ENCODE measurements at places on chromosomes 6 and 20.

- DNase-seq: no peak
Measured at GRCh38 chr6:109991201-109992101, 13.3 kb downstream of the GPR6 start.

DNA sequence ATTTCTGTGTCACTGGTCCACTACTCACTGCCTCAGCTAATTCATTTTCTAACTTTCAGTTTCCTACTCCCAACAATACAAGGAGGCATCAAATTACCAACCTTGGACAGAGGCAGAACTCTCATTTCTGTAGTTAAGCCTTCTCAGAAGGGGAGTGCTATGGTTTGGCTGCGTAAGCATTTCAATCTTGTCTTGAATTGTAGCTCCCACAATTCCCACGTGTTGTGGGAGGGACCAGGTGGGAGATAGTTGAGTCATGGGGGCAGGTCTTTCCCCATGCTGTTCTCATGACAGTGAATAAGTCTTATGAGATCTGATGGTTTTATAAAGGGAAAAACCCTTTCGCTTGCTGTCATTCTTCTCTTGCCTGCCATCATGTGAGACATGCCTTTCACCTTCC lies 22.9 kb downstream of the HLA-DRA start:
- no peak for DNase-seq

DNA sequence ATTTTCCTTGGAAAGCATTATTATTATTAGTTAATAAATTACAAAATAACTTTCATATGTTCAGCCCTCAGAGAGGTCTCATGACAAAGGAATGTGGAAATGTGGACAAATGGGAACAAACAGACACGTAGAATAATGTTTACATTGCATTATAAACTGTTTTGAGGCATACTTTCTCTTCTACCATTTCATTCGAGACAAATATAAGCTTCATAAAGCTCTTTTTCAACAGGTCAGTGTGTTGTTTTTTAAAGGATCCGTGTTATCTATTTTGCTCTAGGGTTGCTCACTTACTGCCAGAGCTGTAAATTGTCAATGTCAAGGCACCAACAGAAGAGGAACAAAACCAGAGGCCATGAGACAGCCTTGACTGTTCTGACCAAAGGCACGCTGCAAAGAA lies 256.8 kb downstream of the PHACTR1 start:
- no peak for DNase-seq

DNA sequence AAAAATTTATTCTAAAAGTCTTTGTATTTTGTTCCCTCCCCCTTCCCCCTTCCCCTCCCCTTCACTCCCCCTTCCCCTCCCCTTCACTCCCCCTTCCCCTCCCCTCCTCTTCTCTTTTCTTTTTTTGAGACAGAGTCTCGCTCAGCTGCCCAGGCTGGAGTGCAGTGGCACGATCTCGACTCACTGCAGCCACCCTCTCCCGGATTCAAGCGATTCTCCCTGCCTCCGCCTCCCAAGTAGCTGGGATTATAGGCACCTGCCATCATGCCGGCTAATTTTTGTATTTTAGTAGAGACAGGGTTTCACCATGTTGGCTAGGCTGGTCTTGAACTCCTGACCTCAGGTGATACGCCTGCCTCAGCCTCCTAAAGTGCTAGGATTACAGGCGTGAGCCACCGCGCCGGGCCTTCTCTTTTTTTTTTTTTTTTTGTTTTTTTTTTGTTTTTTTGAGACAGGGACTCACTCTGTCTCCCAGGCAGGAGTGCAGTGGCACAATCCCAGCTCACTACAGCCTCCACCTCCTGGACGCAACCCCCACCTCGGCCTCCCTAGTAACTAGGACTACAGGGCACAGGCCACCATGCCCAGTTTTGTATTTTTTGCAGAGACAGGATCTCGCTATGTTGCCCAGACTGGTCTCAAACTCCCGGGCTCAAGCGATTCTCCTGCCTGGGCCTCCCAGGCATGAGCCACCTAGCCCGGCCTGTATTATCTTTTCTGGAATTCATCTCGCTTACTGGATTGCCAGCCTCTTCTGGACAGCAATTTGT lies 1.1 kb upstream of the AFG1L start:
- no peak for DNase-seq

- DNase-seq: no peak
Measured at GRCh38 chr6:136706430-136706829, 85.8 kb downstream of the MAP3K5 start.

DNA sequence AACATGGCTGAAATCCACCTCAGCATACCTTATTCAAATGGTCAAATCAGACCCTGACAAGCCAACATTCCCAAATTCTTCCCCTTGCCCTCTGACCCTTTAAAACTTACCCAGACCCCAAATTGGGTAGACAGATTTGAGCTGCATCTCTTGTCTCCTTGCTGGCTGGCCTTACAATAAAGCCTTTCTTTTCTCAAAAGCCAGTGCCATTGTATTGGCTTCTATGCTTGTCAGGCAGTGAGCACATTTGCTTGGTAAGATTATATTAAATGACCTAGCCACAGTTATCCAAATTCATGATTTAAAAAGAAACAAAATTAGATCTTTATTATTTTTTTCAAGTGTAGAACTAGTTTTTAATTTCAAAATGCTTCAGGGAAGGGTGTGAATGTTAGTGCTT lies 67.8 kb upstream of the FAM83B start:
- DNase-seq: no peak

- no peak for DNase-seq
Measured at GRCh38 chr20:10524643-10525042, 89.5 kb downstream of the SLX4IP start.

DNA sequence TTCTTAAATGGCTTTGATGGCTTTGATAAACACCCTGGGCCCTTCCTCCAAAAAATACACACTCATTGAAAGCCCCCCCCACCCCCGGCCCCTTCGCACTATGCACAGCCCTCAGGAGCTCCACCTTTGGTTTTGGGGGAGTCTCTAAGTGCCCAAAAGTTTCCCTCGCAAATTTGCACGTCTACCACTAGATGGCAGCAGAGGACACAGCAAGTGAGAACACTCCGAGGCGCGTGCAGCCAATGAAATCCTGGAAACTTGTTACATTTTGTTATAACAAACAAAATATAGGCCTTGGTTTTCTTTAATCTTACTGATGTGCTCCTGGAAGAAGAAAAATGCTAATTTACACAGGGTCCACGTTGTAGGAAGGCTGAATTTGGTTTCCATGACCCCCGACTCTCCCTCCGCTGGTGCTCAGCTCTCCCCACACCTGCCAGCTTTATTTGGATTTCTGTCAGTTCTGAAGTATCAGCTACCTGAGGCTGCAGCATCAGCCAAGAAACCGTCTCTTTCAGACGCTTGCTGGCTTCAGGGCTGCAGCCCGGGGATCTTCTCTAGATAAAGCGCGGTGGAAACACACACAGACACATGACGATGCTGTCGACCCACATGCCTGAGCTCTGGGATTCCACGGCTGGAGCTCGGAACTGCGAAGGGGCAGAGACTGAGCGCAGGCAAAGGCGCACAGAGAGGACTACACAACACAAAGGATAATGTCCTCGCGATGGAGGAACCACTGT lies 148.3 kb upstream of the RPS6KA2 start:
- DNase-seq: peak; percentile 78

- DNase-seq: no peak
Measured at GRCh38 chr6:23027281-23027680, 457.9 kb downstream of the HDGFL1 start.

DNA sequence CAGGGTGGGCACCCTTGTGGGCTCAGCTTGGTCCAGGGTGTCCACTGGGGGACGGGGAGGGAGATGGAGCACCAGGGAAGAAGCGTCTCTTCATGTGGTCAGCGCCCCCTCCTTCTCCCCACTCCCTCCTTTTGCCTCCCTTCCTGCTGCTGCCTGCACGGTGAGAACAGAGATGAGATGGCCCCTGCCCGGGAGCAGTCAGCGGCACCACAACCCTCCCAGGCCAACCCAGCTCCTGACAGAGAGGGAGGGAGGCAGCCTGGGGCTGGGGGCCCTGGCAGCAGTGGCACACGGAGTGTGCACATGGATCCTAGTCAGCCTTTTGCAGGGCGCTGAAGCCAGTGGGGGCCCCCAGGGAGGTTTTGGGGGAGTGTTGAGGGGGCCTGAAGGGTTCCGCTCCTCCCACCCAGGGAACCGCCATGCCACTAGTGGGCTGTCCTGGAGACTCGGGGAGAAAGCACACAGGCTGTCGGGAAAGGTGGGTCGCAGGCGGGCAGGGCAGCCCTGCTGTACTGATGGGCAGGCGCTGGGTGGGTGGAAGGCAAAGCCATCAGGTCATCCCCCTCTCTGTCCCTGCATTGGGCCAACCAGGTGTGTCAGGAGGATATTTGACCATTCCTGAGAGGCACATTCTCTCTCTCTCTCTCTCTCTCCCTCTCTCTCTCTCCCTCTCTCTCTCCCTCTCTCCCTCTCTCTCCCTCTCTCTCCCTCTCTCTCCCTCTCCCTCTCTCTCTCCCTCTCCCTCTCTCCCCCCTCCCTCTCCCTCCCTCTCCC lies 94.3 kb upstream of the BHLHE23 start:
- no peak for DNase-seq

DNA sequence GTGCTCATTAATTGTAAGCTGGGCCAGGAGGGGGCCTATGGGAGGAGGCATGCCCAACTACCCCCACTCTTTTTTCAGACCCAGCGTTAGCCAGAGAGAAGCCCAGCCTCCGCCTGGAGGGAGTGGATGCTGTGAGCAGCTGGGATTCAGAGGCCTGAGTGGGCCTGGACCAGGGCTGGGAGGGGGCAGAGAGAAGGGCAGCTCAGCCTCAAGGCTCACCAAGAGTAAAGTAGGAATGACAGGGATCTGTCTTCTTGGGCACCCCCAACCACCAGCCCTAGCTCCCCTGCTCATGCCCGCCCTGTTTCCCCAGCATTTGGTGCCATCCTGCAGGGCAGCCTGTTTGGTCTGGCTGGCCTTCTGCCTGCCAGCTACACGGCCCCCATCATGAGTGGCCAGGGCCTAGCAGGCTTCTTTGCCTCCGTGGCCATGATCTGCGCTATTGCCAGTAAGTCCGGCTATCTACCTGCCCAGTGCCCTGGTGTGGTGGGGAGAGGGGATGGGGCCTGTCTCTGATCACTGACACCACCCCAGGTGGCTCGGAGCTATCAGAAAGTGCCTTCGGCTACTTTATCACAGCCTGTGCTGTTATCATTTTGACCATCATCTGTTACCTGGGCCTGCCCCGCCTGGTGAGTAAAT lies 6.8 kb downstream of the SLC29A1 start:
- DNase-seq: no peak

DNA sequence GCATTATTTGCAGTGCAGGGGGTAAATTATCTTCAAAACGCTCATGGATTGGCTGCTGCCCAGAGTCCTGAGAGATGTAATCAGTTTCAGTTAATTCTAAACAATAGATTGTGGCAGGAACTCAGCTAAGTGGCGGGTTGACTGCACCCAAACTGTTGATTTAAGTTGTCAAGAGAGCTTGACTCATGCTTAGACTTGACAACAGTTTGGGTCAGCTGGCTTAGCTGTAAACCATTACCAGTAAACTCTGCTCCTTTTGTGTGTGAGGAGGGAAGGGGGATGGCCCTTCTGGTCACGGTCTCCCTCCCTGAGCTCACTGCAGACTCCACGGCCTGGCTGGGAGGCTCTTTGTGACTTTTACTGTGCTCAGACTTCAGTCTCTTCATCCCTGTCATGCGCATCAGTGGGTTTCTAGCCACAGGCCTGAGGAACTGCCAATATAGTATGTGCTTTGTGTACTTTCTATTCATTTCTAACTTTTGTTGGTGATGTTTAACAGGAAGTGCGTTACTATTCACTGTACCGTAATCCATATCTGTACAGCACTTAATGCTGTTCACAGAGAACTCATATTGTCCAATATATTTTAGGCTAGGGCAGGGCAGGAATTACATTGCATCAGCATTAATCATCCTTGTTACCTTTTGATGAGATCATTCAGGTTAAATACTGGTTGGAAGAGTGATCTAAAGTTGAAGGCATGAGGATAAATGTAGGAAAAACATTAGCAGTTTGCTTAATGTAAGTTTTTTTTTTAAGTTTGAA lies 488.3 kb downstream of the CDKAL1 start:
- no peak for DNase-seq

GRCh38 chr20:2299301-2299700 lies 3.5 kb downstream of the TGM3 start:
- no peak for DNase-seq

GRCh38 chr20:23318347-23318746 lies 32.2 kb upstream of the NXT1 start:
- no peak for DNase-seq

- no peak for DNase-seq
Measured at GRCh38 chr20:62235777-62236157, 2.6 kb upstream of the OSBPL2 start.

GRCh38 chr6:12555267-12555666 lies 161.3 kb upstream of the PHACTR1 start:
- no peak for DNase-seq

- DNase-seq: no peak
Measured at GRCh38 chr6:22364306-22364705, 67.5 kb upstream of the PRL start.

DNA sequence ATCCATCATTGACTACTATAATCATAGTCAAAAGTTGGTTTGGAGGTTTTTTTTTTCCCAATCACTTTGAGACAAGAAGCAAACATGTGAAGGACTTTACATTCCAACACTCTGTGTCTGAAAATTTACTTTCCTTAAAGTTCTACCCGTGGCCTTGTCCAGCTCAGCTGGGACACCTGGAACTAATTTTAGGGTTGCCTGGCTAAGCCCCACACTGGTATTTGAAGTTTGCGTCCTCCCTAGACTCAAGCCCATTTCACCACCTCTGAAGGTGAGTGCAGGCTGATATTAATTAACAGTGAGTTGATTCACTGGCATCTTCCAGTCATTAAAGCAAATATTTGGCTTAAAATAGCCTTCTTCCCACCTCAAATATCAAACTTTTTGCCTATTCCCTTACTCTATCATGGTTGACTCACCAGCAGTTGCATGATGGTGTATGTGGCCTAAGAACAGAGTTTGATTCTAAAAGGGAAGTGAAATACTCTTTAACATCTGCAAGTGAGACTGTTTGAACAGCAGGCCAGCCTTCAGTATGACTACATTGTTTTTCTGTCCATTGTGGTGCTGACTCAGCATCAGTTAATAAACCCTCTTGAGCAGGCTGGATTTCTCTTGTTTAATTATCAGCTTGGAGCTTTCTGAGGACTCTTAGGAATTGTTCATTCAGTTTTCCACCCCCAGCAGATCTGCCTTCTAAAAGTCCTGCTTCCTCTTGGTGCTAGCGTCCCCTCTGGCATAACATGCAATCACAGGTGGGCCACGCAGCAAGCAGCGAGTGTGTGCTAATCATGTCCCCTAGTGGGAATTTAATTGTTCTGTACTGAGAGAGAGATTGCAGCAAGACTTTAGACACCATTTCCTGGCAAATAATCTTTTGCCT lies 1.8 kb upstream of the PRDM1 start:
- DNase-seq: no peak

- no peak for DNase-seq
Measured at GRCh38 chr6:20479060-20479459, 55.2 kb upstream of the CDKAL1 start.

DNA sequence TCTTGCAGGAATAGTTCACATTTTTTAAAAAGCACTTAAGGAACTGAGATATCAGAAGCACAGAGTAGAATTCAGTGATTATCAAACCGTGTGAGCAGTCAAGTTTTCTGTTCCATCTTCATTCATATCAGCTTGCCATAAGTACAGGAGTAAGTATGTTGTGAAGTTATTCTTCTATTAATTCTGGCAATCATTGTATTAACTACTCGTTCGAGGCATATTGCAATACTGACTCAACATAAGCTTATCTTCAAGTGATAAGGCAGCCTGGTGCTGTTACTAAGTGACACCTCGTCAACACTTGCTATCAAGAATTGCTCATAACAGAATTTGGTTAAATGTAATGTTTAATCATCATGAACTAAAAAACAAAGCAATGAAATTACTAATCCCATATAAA lies 75.7 kb upstream of the SNX9 start:
- no peak for DNase-seq
